ENCODE measurements at places on chromosomes 3 and 15. TPM values are rescaled to one million over a fixed set of nuclear protein-coding genes. Genes with fewer than 3 reads are reported as not detected.
A peak's percentile ranks its signal among the peaks of the same experiment; 100 is the strongest.

GRCh38 chr15:50685976-50686468 lies 575 bp downstream of the TRPM7 start:
- peak; percentile 47 for DNase-seq

DNA sequence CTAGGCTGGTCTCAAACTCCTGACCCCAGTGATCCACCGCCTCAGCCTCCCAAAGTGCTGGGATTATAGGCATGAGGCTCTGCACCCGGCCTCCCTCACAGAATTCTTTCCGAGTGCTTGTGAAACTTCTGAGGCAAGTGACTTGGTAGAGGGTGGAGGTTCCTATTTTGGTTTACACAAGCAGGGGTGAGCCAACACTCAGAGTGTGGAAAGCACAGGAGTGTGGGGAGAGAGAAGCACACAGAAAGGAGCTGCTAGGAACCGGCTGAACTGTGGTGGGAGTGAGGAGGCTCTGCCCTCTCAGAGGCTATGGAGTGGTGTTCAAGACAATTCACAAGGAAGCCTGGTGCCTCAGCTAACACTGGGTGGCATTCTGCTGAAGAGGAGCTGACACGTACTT lies 7.7 kb downstream of the CAPN3 start:
- DNase-seq: no peak

The CHRNA3 gene
- total RNA-seq: not detected

GRCh38 chr15:45910671-45911070 lies 275.8 kb downstream of the SQOR start:
- no peak for DNase-seq

The GUCA1C gene
- total RNA-seq: not detected

DNA sequence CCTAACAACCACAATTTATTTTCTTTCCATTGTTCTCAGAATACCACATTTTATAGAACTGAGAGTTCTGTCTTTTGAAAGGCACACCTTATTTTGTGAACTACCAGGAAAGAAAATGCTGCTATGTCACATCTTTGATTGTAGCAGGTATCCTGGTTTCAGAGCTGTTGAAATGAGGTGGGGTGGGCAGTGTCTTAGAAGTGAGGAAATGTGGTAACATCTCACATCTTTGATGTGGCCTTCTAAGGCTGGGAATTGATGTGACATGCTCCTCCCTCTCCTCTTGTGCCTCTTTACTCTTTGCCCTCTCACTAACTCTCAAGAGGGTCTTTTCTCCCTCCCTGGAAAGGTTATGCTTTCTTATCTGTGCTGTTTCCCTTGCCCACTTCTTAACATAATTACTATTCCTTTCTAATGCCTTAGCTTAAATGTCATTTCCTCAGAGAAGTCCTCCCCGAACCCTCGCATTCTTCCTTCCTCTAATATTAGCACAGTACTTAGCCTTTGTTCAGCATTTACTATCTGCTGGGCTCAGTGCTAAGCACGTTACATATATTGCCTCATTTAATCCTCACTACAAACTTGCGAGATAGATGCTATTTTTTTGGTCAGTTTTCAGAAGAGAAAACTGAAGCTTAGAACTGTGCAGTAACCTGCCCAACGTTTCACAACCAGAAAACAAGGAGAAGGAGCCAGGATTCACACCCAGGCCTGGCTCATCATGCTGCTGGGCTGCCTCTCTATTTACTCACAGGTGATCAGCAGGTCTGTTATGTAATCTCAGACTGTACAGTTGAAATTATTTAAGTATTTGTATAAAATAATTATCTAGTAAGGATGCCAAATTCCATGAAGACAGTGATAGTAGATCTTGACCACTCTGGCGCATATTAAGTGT lies 24.0 kb upstream of the SPTSSB start:
- no peak for DNase-seq

The CSPG4 gene
- total RNA-seq: 26.9 TPM

DNA sequence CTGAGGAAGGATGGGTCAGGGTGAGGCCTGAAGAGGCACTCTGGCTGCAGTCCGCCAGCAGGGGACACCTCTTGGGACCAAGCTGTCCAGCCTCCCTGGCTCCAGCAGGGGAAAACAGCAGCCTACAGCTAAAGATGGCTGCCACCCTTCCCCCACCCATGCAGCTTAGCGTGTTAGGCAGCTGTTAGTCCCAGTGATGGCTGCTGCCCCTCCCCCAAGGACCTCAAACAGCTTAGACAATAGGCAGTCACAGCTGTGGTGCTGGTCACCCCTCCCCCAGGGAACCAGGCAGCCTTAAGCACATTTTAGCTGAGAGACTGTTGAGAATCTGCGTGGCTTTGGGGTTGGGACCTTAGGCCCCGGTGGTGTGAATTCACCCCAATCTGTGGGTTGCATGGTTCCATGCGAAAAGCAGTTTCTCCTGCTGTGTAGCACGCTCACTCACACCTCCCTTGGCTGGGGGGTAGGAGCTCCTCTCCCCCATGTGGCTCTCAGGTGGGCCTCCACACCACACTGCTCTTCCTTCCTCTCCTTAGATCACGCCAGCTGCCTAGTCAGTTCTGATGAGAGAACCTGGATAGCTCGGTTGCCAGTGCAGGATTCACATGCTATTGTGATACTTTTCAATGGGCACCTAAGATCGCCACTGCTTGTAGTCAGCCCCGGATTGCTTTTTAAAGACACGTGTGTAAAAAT lies 140.5 kb upstream of the CADPS start:
- DNase-seq: no peak

GRCh38 chr3:385151-385550 lies 188.6 kb downstream of the CHL1 start:
- DNase-seq: no peak

DNA sequence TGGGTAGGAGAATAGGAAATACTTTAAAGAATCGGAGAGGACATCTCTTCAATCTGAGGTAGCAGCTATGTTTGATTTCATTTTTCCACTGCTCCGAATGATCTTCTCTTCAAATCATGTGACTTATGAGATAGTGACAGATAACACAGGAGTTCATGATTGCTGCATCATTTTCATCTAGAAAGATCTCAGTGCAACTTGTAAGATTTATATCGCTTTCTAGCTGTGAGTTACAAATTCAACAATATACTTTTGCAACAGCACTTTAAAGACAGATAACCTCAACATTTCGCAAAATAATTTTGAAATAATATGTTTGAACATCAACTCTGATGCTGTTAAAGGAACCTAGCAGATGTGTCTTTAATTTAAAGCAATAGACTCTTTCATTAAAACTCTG lies 99.9 kb upstream of the CCDC80 start:
- DNase-seq: no peak

DNA sequence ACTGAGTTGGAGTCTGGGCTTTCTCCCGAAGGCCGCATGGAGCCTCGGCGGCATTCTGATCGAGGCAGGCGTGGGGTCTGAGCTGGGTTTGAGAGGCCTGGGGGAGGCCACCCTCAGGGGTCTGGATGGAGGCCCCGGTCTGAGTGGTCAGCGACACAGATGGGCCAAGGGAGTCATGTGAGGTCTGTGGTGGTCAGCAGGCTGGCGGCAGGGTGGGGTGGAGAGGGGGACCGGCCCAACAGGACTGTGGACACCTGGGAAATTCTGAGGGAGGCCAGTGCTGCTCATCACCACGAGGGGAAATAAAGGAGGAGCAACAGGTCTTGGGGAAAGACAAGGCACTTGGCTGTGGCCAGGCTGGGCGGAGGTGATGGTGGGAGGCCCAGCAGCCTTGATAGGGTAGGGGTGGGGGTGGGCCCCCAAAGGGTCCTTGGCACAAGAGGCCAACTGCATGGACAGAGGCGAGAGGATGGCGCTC lies 16.2 kb downstream of the CTSH start:
- no peak for DNase-seq

GRCh38 chr3:99586701-99587100 lies 51.7 kb upstream of the COL8A1 start:
- peak; percentile 9 for DNase-seq

DNA sequence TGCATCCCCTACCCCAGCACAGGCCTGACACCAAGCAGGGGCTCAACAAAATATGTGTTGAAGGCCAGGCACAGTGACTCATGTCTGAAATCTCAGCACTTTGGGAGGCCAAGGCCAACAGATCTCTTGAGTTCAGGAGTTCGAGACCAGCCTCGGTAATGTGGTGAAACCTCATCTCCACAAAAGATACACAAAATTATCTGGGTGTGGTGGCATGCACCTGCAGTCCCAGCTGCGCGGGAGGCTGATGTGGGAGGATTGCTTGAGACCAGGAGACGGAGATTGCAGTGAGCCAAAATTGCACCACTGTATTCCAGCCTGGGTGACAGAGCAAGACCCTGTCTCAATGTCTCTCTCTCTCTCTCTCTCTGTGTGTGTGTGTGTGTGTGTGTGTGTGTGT lies 30.7 kb upstream of the CYP11A1 start:
- no peak for DNase-seq

The LRTM1 gene
- total RNA-seq: not detected

GRCh38 chr3:194019398-194020165 lies 116.4 kb upstream of the HES1 start:
- no peak for DNase-seq

Data from astrocyte (in vitro differentiated cells and primary cell).